ENCODE measurements at places on chromosomes 6 and 20.
A peak's percentile ranks its signal among the peaks of the same experiment; 100 is the strongest.

GRCh38 chr6:107962723-107963122, 4.7 kb upstream of the SEC63 start:
- DNase-seq: no peak

GRCh38 chr6:79335133-79335674, 100.7 kb upstream of the HMGN3 start:
- DNase-seq: no peak

- no peak for DNase-seq
Observed at GRCh38 chr6:111823831-111824607, 49.2 kb downstream of the FYN start.

DNA sequence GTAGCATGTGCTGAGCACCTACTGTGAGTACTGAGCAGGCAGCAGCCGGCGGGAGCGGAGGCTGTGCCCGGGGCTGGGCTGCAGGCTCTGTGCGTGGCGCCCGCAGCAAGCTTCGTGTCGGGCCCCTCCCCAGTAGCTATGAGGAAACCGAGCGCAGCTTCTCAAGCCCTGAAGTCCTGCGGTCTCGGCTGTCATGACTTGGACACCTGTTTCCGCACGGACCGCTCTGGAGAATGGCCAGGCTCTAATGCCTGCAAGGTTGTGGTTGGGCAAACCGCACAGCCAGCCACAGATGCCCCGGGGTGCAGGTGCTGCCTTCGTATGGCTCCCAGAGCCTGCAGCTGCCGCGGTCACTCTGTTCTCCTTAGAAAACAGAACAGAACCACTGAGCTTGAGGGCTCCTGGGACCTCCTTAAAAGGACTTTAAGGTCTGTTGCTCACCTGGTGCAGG, 33.7 kb downstream of the PYGB start:
- DNase-seq: no peak

- DNase-seq: no peak
Observed at GRCh38 chr6:167329014-167329413, 4.1 kb downstream of the TTLL2 start.

GRCh38 chr20:24778585-24779031, 170.5 kb upstream of the CST7 start:
- no peak for DNase-seq

DNA sequence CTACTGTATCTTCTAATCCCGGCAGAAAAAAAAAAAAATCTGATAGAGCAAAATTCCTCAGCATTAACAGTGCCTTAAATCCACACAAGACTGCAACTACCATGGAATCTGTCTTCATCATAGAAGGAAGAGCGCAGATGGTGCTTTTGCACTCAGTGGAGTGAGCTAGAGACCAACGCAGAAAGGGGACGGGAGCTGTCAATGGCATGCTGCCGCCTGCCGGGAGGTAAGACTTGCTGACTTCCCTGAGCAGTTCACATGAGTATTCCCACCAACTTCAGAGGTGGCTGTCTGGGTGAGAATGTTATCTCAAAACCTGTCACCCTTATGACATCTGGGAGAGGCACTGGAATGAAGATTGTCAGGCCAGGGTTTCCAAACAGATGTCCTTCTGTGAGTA, 35.6 kb downstream of the DZANK1 start:
- no peak for DNase-seq

GRCh38 chr20:34110745-34111641, 1.1 kb downstream of the EIF2S2 start:
- no peak for DNase-seq

DNA sequence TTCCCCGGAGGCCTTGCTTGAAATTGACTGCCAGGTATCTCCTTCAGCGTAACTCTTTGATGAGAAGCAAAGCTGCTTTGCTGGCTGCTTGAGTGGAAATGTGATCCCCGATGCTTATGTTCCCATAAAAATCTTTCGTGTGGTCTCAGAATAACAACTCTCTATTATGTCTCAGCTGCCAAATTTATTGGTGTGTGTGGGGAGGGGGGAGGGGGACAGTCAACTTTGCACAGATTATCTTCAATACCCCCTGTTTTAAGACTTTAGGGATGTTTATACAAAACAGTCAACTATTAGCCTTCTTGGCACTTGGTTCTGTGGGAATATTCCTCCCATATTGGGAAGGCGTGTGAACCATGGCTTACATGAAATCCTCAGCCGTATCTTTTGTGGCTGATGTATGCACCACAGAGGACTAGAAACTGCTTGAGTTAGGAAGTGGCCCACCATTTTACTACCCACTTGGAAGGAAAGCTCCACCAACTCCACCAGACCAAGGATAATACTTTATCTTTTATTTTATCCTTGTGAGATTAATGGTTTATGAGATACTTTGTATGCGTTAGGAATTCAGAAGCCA, 101.5 kb upstream of the SLC24A3 start:
- DNase-seq: no peak

DNA sequence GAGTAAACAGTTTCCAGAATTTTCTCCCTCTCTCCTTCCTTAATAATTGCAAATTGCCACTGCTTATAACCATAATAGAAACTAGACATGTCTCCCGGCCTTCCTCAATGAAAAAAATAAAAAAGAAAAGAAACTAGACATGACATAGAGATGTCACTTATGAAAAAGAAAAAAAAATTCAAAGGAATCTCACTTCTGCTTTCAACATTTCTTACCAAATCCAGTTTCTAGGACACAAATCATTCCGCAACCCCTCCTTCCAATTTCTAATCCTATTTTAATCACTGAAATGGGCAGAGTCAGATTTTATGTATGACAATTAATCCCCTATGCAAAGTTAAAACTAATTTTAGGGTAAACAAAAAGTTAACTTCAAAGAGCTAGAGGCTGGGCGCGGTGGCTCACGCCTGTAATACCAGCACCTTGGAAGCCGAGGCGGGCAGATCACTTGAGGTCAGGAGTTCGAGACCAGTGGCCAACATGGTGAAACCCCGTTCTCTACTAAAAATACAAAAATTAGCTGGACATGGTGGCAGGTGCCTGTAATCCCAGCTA, 40.1 kb upstream of the EEF1A1 start:
- no peak for DNase-seq

DNA sequence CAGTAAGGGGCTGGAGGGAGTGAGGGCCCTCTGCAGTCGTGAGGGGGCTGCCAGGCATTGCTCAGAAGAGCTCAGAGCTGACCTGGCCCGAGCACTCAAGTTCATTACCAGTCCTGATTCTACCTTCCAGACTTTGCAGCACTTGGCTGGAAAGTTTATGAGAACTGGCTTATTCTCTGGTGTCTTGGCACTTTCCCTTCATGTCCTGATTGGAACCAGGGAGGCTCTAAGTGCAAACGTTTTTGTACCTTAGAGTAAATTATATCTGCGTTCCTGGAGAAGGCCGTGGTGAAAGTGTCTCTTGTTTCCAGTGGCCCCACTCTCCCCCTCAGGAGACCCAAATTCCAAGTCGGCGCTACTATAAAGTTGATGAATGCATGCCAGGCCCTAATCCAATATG, 402.3 kb downstream of the CDC5L start:
- no peak for DNase-seq

- no peak for DNase-seq
Observed at GRCh38 chr6:127207591-127208120, 59.0 kb upstream of the RNF146 start.

DNA sequence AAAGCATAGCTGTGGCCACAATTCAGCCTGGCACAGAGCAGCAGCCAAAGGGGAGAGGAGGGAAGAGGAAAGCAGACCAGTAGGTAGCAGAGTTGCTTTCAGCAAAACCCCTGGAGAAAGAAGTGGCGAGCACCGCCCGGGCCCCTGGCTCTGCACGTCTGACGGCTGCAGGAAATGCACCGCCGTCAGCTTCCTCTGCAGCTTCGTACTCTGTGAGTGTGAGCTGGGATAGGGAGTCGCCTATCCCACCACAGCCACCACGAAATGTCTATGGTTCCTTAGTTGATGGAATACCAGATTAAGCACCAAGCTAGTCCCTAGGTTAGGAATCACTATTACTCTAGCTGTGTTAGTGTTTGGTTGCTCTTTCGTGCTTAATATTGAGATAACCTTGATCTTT, 79.9 kb upstream of the NAA20 start:
- no peak for DNase-seq

- no peak for DNase-seq
Observed at GRCh38 chr6:16249971-16250370, 11.6 kb downstream of the GMPR start.

DNA sequence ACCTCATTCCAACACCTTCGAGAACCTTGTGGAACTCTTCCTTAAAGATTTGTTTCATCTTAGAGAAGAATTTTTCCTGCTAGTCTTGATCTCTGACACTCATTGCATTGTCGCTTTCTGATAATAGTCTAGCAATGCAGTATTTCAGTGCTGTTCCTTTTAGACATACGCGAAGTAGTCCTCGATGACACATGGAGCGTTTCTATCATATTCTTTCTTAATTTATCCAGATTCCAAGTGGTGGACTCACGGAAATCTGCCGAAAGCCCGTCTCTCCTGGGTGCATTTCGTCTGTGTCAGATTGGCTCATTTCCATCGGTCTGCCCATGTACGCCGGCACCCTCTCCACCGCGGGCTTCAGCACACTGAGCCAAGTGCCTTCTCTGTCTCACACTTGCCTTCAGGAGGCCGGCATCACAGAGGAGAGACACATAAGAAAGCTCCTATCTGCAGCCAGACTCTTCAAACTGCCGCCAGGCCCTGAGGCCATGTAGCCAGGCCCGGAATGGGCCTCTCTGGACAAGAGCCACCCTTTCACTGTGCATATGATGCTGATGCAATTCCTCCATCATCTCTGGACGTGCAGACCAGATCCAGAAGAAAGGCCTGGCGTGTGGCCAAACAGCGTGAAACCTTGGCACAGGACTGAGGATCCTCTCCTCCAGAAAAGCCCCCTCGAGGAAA, 198.6 kb upstream of the UST start:
- no peak for DNase-seq

- DNase-seq: no peak
Observed at GRCh38 chr6:127483399-127484055, 24.3 kb upstream of the KIAA0408 start.

- no peak for DNase-seq
Observed at GRCh38 chr6:118680452-118681095, 29.2 kb upstream of the CEP85L start.

DNA sequence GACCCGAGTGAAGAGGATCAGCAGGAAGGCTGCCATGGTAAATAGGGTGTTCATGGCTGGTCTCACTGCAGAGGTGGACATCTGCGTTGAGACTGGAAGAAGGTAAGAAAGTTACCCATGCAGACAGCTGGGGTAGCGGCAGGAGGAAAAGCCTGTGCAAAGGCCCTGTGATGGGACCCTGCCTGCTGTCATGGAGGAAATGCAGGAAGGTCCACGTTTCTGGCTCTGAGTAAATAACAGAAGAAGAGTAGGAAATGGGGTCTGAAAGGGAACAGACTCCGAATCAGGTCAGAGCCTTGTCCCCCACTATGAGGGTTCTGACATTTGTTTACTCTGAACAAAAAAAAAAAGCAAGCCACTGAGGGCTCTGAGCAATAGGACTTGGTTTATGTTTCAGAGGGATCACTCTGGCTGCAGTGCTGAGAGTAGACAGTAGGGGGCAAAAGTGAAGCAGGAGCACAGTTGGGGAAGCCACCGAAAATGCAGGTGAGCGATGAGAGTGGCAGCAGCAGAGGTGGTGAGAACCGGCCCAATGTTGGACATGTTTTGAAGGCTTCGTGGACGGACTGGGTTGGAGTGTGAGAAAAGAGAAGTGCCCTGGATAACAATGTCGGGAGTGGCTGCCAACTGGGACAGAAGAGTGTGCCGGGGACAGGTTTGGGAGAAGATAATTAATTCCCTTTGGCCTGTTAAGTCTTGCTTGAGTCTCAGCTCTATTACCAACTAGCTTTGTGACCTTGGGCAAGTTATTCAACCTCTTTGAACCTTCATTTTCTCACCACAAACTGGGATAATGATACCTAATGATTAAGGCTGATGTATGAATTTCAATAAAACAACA, 57.9 kb upstream of the MAP7 start:
- DNase-seq: peak; percentile 74

DNA sequence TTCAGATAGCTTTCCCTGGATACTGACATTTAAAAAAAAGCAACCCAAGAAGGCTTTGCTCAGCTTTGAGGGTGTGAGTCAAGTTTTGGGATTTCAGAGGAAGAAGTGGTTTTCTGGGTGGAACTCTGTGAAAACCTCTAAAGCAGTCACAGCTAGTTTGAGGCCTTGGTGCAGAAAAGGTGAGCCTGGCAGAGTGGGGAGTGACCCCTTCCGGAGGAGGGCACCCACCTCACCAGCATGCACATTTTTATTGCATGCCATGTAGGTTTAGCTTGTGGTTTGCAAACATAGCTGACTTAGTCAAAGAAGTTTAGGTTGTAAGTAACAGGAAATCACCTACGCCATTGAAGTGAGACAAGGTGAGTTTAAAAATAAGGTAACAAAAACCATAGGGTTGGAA, 146.8 kb upstream of the PMEPA1 start:
- DNase-seq: peak; percentile 20

GRCh38 chr6:22043284-22043962, 253.4 kb downstream of the PRL start:
- DNase-seq: no peak

DNA sequence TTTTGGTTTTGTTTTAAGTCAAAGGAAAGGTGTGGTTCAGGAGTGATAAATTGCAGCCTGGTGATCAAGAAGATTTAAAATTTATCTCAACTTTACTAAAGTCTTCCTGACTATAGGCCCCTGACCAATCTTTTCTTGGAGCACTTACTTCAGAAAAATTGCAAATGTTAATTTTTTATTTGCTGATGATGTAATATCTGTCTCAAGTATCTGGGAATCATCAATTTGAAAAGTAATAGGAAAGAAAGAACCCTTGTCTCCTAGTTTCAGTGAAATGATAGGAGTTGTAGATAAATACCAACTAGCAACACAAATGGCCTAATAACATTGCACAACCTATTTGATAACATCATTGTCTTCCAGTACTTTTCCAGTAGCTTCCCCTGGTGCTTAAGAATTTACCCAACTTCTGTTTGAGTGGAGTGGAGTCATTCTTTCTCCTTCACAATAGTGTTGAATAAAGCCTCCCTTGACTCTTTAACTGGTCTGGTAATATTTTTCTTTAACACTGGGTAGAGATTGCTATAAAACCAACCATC, 648.3 kb upstream of the ADGRB3 start:
- DNase-seq: no peak

DNA sequence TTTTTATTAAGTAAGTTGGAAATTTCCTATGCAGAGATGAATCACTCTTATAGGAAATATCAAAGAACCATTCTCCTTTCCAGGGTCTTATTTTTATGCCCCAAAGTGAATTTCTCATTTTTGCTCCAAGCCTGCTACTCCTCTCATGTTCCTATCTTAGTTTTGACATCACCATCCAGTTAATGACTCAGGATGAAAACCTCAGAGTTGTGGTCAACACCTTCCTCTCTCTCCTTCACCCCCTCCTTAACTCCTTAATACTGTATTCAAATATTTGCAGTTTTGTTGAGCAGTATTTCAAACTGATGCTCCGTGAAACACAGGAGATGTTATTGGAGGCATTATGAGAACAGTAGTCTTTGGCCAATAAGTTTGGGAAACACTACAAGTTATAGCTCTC, 64.1 kb downstream of the NRN1 start:
- DNase-seq: no peak

DNA sequence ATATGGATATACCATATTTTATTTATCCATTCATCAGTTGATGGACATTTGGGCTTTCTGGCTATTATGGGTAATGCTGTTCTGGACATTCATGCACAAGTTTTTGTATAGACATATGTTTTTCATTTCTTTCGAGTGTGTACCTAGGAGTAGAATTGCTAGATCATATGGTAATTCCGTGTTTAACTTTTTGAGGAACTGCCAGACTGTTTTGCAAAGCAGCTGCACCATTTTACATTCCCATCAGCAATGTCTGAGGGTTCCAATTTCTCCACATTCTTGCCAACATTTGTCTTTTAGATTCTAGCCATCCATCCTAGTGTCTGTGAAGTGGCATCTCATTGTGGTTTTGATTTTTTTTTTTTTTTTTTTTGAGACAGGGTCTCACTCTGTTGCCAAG, 20.8 kb downstream of the SRC start:
- no peak for DNase-seq
